ENCODE measurements at places on chromosomes 16 and 17.

GRCh38 chr17:46935658-46936266 is 12.8 kb downstream of the GOSR2 start:
- DNase-seq: no peak

GRCh38 chr17:48295362-48296288 is 134.4 kb downstream of the SKAP1 start:
- DNase-seq: no peak

GRCh38 chr16:73505577-73505976 is 457.6 kb upstream of the ZFHX3 start:
- no peak for DNase-seq

GRCh38 chr17:7636163-7636562 is 6.2 kb downstream of the SHBG start:
- DNase-seq: no peak

- no peak for DNase-seq
Measured at GRCh38 chr16:35339337-35339736, 1879.9 kb downstream of the TP53TG3F start.

- DNase-seq: no peak
Measured at GRCh38 chr16:84119368-84119767, 2.6 kb upstream of the MBTPS1 start.

- DNase-seq: no peak
Measured at GRCh38 chr17:67648032-67648905, 69.5 kb upstream of the NOL11 start.

- no peak for DNase-seq
Measured at GRCh38 chr16:84313921-84314320, 19.2 kb downstream of the WFDC1 start.

DNA sequence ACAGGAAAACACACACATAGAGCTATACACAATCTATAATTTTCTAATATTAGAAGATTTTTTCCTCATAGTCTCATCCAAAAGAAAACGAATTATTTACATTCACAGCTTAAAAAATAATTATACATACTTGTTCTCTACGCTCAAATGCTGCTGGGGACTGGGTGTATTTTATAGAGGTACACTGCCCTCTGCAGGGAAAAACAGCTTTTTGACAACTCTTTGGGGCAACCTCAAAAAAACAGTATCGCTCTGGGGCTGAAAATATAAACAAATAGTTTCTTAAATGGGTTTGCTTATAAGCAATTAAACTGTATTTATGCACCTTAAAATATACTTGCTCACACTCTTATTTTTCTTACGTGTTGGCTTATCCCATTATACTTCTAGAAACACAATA is 261.8 kb upstream of the PSMD7 start:
- no peak for DNase-seq

- no peak for DNase-seq
Measured at GRCh38 chr17:49616601-49617131, 41.0 kb downstream of the NXPH3 start.

DNA sequence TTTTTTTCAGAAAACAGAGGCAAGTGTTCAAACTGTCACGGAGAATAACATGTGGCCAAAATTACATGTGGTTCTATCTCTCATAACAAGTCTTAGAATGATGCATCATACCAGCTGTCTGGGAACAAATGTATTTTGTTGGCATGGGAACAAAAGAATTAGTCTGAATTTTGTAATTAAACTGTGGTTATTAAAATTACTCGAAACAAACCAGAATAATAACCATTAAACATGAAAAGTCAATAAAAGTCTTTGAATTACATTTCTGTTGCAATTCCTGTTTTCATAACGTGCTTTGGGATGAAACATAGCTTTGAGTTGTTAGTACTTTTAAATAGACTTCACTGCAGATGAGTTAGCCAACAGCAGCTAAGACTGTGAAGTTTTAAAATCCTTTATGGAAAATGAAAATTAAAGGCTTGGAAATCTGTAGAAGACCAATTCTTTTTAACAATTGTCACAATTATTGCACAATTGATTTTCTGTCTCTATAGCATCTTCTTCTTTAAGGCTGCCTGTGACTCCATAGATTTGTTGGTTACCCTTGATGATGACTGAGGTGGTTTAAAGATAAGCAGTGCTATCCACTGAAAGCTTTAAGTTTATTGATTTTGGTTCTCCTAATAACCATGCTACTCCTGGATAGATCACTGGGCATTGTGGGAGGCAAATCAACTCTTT is 117.9 kb upstream of the AXIN2 start:
- DNase-seq: no peak

GRCh38 chr17:50112694-50113093 is 17.3 kb downstream of the SAMD14 start:
- DNase-seq: no peak

DNA sequence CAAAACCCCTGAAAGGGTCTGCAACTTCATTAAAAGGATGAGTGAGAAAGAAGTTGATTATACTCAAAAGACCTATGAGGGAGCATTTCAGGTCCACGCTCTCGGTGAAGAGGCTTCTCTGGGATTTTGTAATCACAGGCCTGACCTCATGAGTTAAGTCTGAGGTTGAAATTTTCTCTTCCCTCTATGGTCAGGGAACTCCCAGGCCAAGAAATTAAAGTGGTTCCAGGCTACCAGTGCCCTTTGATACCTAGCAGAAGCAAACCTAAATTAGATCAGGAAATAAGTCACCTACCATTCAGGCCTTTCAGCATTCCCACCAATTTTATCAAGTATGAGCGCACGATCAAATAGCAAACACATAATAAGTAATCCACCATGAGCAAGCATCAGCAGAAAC is 27.9 kb downstream of the MBTD1 start:
- no peak for DNase-seq

DNA sequence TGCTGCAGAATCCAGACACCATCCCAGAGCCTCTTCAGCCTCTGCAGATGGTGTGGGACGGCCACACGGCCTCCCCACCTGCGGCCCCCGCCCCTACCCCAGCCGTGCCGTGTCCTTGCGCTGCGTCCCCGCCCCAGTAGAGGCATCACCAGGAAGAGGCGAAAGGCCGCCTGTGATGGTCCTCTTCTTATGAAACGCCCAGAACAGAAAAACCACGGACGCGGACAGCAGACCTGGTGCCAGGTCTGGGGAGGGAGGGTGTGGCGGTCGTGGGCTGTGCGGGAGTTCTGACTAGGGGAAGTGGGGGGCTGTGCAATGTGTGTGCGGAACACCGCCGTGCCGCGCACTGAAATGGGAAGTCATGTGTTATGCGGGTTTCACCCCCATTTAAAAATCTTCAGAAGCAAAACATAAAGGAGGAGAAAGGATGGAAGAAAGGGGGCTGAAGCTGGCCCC is 25.5 kb downstream of the ACSF3 start:
- DNase-seq: no peak

DNA sequence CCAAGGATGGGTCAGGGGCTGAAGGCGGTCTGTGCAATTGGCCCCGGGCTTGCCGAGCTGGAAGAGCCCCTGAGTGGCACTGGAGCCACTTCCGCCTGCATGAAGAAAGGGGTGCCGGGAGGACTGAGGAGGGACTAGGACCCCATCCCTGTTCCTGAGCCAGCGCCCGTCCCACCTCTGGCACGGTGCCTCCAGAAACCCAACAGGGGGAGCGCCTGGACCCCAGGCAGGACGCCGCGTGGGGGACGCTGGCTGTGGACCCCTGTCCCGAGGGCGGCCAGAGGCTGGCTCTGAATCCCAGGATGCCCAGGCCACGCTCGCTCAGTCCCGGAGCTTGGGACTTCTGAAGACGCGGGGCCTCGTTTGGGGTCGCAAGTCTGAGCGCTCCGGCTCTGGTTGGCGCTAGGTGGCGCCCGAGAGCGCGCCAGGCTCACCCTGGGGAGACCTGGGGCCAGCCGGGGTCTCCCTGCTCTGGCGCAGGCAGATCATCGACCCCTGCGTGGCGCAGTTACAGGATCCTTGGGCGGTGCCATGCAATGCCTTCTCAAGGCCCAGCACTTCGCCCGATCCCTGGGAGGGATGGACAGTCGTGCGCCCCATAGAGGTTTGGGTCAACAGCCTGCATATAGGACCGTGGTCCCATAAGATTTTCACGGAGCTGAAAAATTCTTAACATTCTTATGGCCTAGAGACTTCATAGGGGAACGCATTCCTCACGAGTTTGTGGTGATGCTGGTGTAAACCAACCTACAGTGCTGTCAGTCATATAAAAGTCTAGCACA is 58.5 kb upstream of the CREBBP start:
- no peak for DNase-seq

DNA sequence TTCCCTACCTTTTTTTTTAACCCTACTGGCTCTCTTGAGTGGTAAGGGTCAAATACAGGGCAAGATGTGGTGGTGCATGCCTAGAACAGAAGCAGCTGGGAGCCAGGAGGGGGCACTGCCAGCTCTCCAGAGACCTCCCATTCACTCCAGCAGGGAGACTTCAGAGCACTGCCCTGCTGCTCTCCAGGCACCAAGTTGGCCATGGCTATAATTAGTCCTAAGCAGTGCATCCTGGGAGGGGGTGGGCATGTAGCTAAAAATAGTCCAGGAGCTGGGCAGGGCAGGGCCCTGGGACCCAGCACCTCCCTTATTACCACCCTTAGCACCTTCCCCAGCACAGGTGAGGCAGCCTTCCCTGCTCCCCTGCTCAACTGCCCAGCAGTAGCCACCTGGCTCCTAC is 3.5 kb downstream of the CORO6 start:
- DNase-seq: no peak

- DNase-seq: no peak
Measured at GRCh38 chr17:15247891-15248529, 17.1 kb downstream of the PMP22 start.

- no peak for DNase-seq
Measured at GRCh38 chr16:11205065-11205699, 50.8 kb downstream of the SOCS1 start.

DNA sequence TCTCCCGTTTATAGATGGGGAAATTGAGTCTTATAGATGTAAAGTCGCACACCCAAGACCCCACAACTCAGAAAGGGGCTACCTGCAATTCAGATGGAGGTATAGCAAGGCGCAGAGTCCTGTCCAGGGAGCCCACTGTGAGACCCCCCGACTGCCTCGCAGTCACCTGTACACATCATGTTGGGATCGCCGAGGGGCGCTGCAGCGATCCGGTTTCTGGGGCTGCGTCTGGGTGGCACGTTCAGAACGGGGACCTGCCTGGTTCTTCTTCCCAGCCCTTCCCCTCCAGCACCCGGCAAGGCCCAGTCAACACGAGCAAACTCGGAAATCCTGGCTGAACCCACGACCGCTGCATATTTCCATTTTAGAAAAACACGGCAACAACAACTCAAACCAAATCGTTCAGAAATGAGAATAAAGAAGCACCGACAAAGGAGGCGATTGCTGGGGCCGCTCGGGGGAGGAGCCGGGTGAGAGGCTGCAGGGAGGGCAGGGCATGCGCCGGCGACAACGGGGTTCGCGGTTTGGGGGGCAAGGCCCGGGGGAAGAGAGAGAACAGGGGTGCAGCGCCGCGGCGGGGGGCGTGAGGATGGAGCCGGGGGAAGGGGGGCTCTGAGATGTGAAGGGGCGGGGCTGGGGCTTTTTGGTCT is 643 bp downstream of the HSDL1 start:
- DNase-seq: no peak

DNA sequence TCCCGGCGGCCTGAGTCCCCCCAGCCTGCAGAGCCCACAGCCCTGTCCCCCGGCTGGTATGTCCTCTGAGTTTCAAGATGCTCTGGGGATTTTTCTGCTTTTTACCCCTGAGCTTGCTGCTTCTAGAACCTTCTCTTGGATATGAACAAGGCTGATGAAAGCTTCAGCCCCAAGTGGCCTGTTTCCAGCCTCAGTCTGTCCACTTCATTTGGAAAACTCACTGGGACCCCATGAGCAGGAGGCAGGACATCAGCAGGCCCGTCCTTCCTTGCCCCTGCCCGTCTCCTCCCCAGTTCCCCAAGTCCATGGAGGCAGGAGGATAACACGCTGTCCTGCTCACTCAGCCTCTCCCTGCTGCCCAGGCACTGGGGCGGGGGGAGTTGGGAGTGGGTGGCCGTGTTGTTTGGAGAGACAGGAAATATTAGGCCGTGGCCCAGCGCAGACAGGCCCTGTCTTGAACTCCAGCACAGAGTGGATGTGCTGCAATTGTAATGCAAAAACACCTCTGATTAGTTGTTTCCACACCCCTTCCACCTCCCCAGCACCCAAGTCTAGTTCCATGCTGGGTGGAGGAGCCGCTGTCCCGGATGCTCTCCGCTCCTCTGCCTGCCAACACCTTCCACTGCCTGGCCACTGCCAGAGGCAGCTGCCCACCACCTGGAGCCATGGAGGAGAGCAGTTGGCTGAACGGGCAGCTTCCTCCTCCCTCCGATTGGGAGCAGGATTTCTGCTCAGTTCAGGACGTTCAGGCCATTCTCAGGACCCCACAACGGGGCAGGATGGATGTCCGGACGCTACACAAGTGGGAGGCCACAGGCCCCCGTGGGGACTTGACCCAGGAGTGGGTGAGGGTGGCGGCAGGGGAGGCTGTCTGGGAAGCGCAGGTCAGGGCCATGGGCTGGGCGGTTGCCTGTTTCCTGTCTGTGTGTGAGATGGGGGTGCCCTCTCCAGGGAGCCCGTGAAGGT is 216.9 kb upstream of the GSE1 start:
- no peak for DNase-seq

- DNase-seq: no peak
Measured at GRCh38 chr16:88550246-88550661, 19.9 kb upstream of the ZC3H18 start.

DNA sequence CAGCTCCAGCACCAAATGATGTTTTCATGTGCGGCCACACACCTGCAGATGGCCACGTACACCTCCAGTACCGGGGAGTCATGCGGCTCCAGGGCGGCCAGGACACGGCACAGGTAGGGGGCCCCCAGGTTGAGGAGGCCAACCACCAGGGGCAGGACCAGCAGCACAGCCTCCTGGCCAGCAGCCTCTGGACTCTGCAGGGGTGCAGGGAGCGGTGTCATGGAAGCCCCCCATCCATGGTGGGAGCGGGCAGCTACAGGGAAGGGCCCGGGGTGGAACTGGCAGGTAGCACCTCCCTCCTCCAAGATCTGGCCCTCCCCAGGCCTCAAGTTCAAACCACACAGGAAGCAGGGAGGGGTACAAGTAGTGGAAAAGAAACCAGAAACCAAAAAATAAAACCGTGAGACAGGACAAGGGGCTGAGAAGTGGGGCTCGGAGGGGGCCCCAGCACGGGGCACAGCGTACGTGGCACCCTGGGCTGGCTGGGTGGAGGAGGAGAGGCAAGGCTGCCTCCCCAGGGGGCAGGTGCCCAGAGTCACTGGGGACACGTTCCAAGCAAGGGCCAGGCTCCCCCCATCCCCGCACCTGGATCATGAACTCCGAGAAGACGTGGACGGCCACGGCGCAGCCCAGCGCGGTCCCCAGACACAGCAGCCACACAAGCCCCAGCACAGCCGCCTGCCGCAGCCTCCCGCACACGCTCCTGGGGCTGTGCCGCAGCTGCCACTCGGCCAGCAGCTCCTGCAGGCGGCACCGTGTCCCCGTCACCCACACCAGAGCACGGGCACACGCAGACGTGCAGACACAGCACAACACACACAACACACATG is 7.4 kb downstream of the TMC6 start:
- no peak for DNase-seq

GRCh38 chr17:61475726-61476125 is 23.5 kb downstream of the TBX4 start:
- no peak for DNase-seq

- no peak for DNase-seq
Measured at GRCh38 chr17:49931416-49932137, 37.4 kb upstream of the DLX4 start.
